ENCODE measurements at places on chromosomes 5 and 9. TPM values are rescaled to one million over a fixed set of nuclear protein-coding genes. Genes with fewer than 3 reads are reported as not detected.

GRCh38 chr5:26563979-26564378 lies 474.4 kb downstream of the CDH9 start:
- DNase-seq = no peak

Gene TMEM167A
- 64.2 TPM for total RNA-seq

GRCh38 chr5:81590498-81591384 lies 160.2 kb downstream of the SSBP2 start:
- DNase-seq = no peak

DNA sequence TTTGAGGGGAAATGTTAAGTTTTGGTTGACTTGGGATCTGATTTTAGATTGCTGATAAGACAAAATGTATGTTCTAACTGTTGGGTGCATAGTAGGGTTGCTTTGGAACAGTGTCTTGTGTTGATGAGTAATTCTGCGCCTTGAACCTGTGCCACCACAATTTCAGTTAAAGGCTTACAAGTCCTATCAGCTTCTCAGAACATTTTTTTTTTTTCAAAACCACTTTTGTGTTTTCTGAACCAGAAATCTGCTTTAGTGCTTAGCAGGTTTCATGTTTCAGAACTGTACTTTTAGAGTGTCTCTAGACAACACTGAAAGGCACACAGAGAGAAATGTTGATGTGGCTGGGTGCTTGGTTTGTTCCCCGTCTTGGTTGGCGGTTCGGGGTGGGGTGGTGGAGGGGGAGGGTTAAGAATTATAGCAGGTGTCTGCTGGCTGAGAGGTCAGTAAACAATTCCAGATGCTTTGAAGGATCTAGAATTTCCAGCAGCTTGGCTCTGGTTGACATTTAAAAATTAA lies 84.6 kb downstream of the ANKRD55 start:
- no peak for DNase-seq

GRCh38 chr9:94760660-94761059 lies 34.2 kb downstream of the AOPEP start:
- no peak for DNase-seq

Gene WNT8A
- not detected for total RNA-seq

Gene TMEM252
- not detected for total RNA-seq

Gene LCN9
- total RNA-seq = not detected

DNA sequence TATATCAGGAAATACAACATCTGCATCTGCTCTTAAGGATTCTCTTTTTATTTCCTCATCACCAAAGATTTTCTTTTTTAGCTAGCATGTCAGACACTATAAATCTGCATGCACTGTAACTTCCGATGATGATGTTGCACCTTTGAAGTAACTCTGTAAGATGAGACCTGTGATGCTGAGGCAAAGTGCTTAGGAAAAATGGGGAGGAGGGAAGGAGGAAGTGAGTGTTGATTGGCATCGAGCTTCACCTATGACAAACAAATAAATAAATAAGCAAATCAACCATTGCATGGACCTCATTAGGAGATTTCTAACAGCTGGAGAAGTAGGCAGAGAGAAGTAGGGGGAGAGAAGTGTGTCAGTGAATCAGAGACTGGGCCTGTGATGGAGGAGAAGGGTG lies 52.6 kb downstream of the ENC1 start:
- DNase-seq = no peak

Gene OR1J2
- total RNA-seq = not detected

- DNase-seq = no peak
Observed at GRCh38 chr5:155293605-155294178, 280.1 kb downstream of the KIF4B start.

- no peak for DNase-seq
Observed at GRCh38 chr5:155013526-155013925, at the start of gene KIF4B. Gene KIF4B, plus strand, starts transcription at chr5:155013755. Its CDS starts 105 bp downstream, at chr5:155013860.

DNA sequence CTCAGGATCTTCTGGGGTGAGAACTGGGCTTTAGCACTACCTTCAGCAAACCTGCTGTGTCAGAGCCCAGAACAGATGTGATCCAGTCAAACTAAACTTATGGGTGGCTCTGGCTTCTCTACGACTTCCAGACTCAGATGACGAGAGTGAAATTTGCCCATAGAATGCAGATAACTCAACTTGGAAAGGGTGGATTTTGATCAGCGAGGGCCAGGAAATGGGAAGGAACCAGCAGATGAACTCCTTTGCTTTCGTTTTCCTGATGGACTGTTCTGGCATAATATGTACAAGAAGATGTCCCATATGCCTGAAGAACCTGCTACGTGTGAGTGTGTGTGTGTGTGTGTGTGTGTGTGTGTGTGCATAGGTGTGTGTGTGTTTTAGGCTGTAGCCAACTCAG lies 132.0 kb upstream of the MOCS2 start:
- no peak for DNase-seq

GRCh38 chr5:59433174-59433573 lies 460.4 kb downstream of the PDE4D start:
- DNase-seq = no peak

Gene GZMA
- total RNA-seq = not detected

Gene SPARC
- total RNA-seq = 84.1 TPM

Gene SHISAL2B
- total RNA-seq = not detected

DNA sequence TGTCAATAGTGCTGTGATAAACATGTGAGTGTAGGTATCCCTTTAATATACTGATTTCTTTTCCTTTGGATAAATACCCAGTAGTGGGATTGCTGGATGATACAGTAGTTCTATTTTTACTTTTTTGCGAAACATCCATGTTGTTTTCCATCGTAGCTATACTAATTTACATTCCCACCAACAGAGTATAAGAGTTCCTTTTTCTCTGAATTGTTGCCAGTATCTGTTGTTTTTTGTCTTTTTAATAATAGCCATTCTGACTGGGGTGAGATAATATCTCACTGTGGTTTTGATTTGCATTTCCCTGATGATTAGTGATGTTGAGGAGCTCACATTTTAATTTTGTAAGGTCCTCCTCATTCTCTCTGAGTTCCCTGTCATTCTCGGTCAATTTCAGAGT lies 71.1 kb upstream of the NFIL3 start:
- DNase-seq = no peak

Gene GCNT4
- total RNA-seq = 1.4 TPM

DNA sequence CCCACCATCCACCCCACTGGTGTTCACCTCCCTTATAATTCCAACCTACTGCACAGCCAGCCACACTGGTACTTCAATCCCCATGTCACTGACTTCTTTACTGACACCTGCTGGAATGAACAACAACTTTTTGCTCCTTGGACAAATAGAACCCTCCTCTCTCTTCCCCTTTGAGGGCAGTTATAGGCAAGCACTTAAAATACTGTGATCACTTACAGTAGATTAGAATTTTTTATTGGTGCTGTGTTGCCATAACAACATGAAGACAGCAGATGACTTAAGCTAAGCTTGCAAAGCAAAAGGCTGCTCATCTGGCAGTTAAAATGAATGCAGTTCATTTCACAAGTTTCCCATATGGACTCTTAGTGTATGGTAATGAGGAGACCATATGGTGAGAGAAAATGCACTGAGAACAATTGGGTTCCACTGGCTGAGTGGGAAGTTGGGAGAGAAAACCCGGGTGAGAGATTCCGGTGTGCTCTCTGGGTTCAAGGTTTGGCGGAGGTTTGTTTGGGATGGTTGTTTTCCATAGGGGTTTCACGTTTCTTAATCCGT lies 374.3 kb downstream of the EBF1 start:
- DNase-seq = no peak

Gene RETREG1
- total RNA-seq = 5.6 TPM

- DNase-seq = peak; percentile 98
Observed at GRCh38 chr5:168365581-168366081, 74.2 kb downstream of the WWC1 start.

- no peak for DNase-seq
Observed at GRCh38 chr5:88979244-88979643, 96.3 kb upstream of the MEF2C start.

DNA sequence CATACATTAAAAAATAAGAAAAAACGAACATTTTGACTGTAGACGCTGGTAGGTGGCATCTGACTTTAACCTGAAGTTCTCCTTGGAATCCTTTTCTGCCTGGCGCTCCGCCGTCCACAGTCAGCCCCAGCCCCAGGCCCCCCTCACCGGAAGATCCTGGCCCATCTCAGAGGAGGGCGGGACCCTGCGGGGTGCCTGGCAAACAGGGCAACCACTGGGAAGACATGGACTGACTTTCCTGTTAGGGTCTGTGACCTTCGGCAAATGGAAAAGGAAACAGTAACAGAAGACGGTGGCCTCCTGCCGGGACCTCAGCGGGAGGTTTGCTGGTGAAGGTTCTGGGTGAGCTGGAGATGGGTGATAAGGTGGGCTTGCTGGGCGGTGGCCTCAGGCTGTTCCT lies 11.7 kb upstream of the EGR1 start:
- no peak for DNase-seq

- no peak for DNase-seq
Observed at GRCh38 chr5:37683072-37683471, 156.8 kb downstream of the GDNF start.

- no peak for DNase-seq
Observed at GRCh38 chr9:77291714-77292113, 114.4 kb downstream of the VPS13A start.

GRCh38 chr5:106254784-106255183 lies 1416.0 kb downstream of the EFNA5 start:
- DNase-seq = no peak

DNA sequence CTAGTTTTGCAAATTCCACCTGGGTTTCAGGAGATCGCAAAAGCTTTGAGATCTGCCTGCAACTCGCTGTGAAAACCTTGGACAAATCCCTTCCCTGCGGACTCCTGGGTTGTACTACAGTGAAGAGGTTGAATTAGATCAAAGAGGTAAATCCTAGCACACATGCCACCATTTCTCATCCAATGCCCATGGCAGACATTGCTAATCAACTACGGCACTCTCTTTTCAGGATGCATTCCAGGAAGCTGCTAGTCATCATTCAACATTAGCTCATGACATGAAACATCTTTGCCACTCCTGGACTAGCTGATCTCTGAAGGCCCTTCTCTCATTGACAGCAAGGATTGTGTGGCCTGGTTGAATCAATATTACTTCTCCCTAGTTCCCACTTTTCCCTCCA lies 46.1 kb downstream of the PCDH1 start:
- DNase-seq = no peak

- DNase-seq = no peak
Observed at GRCh38 chr5:33230467-33231078, 210.2 kb upstream of the TARS1 start.

- no peak for DNase-seq
Observed at GRCh38 chr5:643351-643801, 31.2 kb downstream of the CEP72 start.

- DNase-seq = no peak
Observed at GRCh38 chr9:134693641-134694367, 52.2 kb downstream of the COL5A1 start.

Gene NRARP
- total RNA-seq = 25.8 TPM

GRCh38 chr5:163433271-163433670 lies 4.1 kb upstream of the CCNG1 start:
- DNase-seq = no peak

All from PC-9 (cell line).